CD4-positive, alpha-beta T cell treated with Interleukin-12 subunit alpha and Interleukin-12 subunit beta, for 1 hour (primary cell): ENCODE measurements at places on chromosomes 1 and 21.

DNA sequence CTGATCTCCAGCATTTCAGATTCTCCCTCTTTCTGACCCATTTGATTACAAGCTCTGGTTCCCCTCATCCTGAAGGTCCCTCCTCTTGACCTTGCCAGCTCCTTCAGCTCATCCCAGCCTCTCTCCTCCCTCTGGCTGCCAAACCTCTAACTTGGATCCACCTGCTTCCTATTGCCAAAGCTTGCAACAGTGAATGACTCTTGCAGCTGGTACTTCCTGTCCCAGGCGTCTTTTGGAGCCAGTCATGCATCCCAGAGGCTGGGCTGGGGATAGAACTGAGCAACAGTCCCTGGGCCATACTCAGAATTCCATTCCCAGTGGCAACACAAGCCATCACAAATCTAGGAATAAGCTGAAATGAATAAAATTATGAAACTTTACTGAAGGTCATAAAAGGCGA lies 27.7 kb upstream of the SPOCD1 start:
- DNase-seq = no peak

- DNase-seq = no peak
Measured at GRCh38 chr21:38798481-38798882, 7.2 kb upstream of the ETS2 start.

DNA sequence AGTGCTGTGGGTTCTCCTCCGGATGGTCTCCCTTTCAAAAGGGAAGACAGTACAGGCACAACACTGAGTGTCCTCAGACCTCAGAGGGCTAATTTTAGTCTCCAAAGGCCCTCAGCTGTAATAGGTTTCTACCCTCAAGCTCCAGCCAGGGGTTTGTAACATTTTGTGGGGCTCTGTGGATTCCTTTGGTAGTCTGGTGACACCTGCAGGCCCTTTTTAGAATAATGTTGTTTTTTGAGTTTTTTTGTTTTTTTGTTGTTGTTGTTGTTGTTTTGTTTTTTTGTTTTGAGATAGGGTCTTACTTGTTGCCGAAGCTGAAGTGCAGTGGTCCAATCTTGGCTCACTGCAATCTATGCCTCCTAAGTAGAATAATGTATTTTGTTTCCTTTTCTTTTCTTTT lies 15.0 kb upstream of the TMEM201 start:
- DNase-seq = peak; percentile 24

GRCh38 chr1:115714572-115715141 lies 53.9 kb downstream of the CASQ2 start:
- no peak for DNase-seq

- DNase-seq = peak; percentile 70
Measured at GRCh38 chr21:36028127-36029069, 31.9 kb downstream of the SETD4 start.
